ENCODE measurements at places on chromosomes 13 and 19.
A peak's percentile ranks its signal among the peaks of the same experiment; 100 is the strongest.

DNA sequence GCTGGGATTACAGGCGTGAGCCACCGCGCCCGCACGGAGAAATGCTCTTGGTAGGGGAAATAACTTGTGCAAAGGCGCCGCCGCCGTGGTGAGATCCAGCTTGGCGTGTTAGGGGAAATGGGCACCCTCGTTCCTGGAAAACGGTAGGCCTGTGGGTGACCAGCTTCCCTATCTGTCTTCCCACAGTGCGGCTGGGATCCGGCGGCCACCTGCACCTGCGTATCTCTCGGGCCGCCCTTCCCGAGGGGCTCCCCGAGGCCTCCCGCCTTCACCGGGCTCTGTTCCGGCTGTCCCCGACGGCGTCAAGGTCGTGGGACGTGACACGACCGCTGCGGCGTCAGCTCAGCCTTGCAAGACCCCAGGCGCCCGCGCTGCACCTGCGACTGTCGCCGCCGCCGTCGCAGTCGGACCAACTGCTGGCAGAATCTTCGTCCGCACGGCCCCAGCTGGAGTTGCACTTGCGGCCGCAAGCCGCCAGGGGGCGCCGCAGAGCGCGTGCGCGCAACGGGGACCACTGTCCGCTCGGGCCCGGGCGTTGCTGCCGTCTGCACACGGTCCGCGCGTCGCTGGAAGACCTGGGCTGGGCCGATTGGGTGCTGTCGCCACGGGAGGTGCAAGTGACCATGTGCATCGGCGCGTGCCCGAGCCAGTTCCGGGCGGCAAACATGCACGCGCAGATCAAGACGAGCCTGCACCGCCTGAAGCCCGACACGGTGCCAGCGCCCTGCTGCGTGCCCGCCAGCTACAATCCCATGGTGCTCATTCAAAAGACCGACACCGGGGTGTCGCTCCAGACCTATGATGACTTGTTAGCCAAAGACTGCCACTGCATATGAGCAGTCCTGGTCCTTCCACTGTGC, 2.4 kb downstream of the GDF15 start:
- DNase-seq, result no peak

- DNase-seq, result no peak
Measured at GRCh38 chr13:22812793-22813192, 368.0 kb upstream of the SGCG start.

- peak; percentile 14 for DNase-seq
Measured at GRCh38 chr13:34815526-34815925, 126.5 kb upstream of the NBEA start.

- no peak for DNase-seq
Measured at GRCh38 chr13:46495651-46496050, 57.3 kb upstream of the LRCH1 start.

- no peak for DNase-seq
Measured at GRCh38 chr19:6866741-6867151, 20.6 kb upstream of the ADGRE1 start.

GRCh38 chr19:46825731-46826055, 25.0 kb downstream of the AP2S1 start:
- no peak for DNase-seq

- peak; percentile 71 for DNase-seq
Measured at GRCh38 chr13:23414682-23415081, 18.8 kb downstream of the SACS start.

DNA sequence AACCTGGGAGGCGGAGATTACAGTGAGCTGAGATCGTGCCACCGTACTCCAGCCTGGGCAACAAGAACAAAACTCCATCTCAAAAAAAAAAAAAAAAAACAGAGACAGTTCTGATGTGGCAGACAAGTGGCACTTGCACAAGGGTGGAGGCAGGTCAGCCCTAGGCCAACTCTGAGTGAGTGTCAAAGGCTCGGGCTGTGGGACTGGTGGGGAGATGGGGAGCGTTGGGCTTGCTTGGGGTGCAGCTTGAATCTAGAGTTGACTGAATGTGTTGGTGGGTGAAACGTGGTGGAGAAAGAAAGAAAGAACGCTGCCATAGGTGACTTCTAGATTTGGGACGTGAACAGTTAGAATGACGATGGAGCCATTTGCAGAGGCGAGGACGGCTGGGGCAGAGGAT, 121.3 kb upstream of the SPACA7 start:
- no peak for DNase-seq

DNA sequence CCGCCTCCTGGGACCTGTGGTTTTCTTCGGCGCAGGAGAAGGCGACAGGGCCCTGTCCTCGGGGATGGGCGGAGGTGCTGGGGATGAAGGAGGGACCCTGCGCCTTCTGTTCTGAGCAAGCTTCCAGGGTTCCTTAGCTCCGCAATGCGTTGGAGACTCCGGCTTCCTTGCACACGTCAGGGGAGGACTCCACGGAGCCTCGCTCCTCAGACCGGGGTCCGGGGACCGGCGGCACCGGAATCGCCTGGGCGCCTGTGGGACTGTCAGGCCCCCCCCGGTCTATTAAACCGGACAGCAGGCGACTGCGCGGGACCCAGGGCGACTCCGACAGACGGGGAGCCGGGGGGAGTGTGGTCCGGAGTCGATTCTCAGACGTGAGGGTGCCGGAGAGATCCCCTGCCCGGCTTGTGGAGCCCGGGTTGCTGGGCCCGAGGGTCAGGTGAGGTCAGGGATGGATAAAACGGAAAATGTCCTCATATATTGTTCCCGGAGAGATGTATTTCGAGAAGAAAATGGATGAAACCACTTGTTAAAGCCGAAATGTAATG, 227.4 kb downstream of the TEX29 start:
- DNase-seq, result no peak

DNA sequence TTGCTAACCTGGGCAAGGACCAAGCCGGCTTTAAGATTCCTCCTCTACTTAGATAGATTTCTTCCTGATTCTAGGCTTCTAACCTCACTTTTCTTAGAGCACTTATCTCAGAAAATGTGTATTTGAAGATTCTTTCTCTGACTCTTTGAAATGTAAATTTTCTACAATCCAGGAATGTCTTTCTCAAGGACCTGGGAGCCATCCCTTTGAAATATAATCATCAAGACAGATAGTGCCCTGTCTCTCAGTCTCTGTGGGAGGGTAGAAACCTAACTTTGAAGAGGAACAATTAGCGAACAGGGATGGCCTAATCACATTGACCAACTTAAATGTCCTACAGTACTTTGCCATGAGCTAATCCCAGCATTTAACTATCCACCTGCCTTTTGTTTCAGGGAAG, 1646.0 kb downstream of the PCDH9 start:
- no peak for DNase-seq

DNA sequence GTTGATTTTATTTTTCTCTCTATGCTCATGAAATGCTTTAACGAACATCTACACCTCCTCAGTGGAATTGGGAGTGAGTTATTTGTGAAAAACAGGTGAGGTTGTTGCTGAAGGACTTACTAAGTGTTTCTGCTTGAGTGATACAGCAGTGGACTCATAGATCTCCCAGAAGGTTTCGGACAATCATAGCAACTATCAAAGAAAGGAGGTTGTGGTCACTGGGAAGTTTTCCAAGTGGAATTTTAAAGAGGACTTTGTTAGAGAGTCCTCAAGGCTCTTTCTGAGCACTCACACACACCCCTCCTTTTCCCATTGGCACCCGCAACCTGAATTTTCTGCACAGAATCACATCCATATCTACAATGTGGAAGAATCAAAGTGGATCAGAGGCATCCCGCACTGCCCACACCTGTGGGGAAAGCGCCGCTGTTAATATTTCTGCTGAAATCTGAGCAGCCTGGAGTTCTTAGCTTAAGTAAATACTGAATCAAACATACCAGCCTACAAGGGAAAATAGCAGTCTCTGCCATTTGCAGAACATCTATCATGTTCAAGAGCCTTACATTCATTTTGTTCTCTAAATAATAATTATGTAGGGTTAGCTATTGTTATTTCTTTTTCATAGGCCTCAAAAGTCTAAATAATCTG, 719.4 kb downstream of the DIAPH3 start:
- no peak for DNase-seq

DNA sequence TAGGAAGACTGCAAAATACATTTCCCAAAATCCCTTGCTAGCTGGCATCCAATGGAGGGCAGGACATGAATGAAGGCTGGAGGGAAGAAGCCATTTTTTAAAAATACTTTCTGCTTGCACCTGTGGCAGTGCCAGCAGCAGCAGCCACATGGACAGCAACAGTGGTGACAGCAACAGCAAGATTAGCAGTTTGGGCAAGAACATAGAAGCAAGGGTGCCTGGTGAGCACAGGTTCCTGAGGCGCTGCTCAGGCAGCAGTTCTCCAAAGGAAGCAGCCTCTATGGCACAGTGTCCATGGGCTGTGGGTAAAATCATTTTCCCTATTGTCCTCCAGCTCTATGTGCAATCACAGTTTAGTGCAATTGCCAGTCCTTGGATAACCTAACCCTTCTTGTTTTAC, 1.3 kb upstream of the FAM216B start:
- DNase-seq, result no peak

GRCh38 chr13:80979035-80979641, 638.2 kb upstream of the SPRY2 start:
- DNase-seq, result no peak

DNA sequence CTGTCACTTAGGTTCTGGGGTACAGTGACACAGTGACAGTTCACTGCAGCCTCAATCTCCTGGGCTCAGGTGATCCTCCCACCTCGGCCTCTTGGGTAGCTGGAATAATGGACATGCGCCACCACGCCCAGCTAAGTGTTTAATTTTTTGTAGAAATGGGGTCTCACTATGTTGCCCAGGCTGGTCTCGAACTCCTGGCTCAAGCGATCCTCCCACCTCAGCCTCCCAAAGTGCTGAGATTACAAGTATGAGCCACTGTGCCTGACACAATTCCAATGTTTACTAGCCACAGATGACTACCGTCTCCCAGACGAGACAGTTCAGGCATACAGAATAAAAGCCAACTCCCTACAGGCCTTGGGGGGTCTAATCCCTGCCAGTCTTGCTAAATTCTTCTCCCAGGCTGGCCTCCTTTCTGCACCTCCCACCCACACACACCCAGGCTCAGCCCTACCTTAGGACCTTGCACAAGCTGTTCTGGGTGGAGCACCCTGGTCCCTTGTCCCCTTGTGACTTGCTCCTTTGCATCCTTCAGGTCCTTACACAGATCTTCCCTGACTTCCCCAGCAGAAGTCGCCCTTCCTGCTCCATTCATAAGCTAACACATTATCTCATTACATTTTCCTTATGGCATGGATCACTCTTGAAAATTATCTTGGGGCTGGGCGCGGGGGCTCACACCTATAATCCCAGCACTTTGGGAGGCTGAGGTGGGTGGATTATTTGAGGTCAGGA, 106.4 kb downstream of the INSR start:
- DNase-seq, result no peak

DNA sequence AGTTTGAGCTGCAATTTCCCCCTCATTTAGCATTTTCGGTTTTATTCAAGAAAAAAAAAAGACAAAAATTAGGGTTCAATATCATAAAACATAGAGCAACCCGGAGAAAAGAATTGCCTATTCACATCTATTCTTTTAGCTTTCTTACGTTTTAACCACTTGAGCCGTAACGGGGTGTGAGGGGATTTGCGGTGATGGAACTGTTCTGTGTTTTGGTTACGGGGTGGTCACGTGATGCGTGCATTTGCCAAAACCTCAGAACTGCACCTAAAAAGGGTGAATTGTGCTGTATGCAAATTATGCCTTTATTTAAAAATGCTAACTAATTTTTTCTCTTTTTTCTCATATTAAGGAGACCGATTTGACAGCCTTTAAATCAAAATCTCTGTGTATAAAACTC, 22.1 kb downstream of the CLEC11A start:
- DNase-seq, result no peak

DNA sequence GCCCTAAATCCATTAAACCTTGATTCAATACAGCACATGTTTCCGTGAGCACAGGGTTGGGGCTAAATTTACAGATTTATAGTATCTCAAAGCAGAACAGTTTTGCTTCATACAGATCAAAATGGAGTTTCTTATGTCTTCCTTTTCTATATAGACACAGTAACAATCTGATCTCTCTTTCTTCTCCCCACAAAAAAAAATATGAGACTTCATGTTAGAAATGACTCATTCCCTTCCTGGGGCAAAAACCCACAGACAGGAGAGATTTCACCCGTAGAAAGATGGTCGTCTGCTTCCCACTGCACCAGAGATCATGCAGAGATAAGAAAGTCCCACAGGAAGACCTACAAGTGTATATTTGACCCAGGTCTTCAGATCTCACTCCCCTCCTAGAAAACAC, 7.7 kb upstream of the ZNF611 start:
- DNase-seq, result no peak

- DNase-seq, result no peak
Measured at GRCh38 chr19:6480848-6481415, 655 bp downstream of the DENND1C start.

GRCh38 chr13:83485101-83485500, 397.2 kb downstream of the SLITRK1 start:
- no peak for DNase-seq

Data from foreskin keratinocyte (primary cell).